Progenitor cell of endocrine pancreas (in vitro differentiated cells): ENCODE measurements at places on chromosomes 11 and 22.
A peak's percentile ranks its signal among the peaks of the same experiment; 100 is the strongest.

GRCh38 chr22:19873960-19874306 is 19.3 kb upstream of the GNB1L start:
- no peaks in the 10 kb centered on the region for H3K27me3 ChIP-seq
- H3K27ac ChIP-seq: no peak overlapping the region
- H3K4me1 ChIP-seq: no peaks in the 10 kb centered on the region
- H3K4me3 ChIP-seq: no peak overlapping the region

DNA sequence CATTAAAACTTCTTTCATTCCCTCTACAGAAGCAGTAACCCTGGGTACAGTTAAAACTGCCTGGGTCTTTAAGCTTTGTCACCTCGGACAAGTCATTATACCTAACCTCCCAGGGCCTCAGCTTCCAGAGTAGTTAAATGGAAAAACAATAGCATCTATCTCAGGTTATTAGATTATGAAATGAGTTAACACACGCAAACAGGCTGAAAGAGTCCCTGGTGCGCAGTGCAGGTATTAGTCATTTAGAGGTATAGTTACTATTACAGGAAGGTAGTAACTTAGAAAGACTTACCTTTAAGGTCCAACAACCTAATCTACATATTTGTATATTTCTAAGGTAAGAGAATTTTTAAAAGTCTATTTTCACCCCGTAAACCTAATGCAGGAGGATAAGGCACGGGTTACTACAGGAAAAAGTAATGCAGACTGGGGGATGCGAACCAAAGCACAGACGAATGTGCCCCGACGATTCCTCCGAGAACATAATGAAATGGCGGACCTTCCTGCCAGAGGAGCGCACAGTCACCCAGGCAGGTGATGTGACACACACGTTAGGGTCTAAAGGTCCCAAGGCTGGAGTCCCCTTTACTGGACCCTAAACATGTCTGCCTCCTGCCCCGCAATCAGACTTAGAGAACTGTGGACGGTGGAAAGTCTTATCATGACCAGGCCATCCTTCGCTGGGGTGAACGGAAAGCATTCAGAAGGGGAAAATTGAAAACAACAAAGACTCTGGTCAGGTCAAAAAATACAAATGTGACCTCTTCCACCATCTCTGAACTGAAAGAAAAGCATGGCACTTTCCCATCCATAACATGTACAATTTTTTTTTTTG is 1.3 kb downstream of the NAP1L4 start:
- DNase-seq: no peak
- no peaks in the 10 kb centered on the region for H3K27me3 ChIP-seq
- H3K27ac ChIP-seq: peak overlapping the region; percentile 99
- peaks cover 6% of the 10 kb centered on the region for H3K36me3 ChIP-seq
- peak overlapping the region; percentile 98 for H3K4me3 ChIP-seq

DNA sequence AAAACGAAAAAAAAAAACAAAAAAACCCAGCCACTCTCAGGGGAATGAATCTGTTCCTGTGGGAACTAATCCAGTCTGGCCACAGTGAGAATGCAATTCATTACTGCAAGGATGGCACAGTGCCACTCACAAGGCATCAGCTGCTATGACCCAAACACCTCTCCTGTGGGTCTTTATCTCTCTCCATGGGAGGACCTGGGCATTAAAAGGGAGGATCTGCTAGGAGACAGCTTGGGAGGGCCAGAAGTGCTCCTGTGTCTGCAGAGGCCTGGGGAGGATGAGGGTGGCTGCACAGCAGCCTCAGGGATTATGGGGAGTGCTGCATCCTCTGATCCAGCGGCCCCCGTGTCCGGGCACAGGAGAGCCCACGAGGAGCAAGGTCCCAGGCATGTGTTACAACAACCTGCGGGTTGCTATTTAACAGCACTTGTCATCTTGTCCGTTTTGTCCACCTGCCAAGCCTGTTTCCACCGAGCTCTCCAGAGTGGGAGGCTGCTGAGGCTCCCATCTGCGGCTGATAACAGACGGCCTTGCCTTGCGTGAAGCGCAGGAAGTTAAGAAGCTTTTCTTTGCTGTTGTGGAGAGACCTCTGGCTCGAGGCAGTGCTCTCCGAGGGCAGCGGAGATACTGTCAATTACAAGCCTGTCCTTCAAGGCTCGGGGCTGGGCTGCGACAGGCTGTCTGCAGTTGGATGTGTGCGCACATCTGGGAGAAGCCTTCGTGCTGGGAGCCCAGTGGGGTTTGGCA is 97.7 kb downstream of the NXPE2 start:
- peaks cover 2% of the 10 kb centered on the region for H3K4me1 ChIP-seq
- peaks cover 63% of the 10 kb centered on the region for H3K27me3 ChIP-seq
- DNase-seq: no peak

GRCh38 chr11:2662024-2662312 is 37.8 kb downstream of the KCNQ1OT1 start:
- DNase-seq: no peak
- H3K4me3 ChIP-seq: no peak overlapping the region
- no peaks in the 10 kb centered on the region for H3K27me3 ChIP-seq

GRCh38 chr11:27281740-27282590 is 81.0 kb downstream of the CCDC34 start:
- peaks cover 2% of the 10 kb centered on the region for H3K4me1 ChIP-seq
- DNase-seq: no peak
- no peaks in the 10 kb centered on the region for H3K27me3 ChIP-seq
- H3K27ac ChIP-seq: peak overlapping the region; percentile 22
- no peaks in the 10 kb centered on the region for H3K36me3 ChIP-seq
- no peak overlapping the region for H3K4me3 ChIP-seq

DNA sequence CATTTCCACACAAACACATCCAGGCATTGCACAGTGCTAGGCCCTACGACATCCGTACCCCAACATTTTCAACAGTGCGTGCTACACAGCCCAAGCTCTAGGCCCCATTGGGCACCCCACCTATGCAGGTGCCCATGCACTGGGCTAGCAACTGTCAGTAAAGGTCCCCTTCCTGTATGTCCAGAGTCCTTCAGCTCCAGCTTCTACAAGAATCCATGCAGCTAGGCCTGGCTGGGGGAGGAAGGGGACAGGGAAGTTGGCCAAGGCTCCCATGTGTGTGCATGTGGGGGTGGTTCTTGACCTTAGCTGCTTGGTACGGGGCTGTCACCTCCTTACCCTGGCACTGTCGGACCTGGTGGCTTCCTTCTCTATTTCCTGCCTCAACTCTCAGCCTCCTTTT is 1.3 kb downstream of the B3GAT1 start:
- H3K27me3 ChIP-seq: peaks cover 69% of the 10 kb centered on the region
- H3K4me1 ChIP-seq: no peaks in the 10 kb centered on the region
- no peak overlapping the region for H3K27ac ChIP-seq
- no peaks in the 10 kb centered on the region for H3K36me3 ChIP-seq

DNA sequence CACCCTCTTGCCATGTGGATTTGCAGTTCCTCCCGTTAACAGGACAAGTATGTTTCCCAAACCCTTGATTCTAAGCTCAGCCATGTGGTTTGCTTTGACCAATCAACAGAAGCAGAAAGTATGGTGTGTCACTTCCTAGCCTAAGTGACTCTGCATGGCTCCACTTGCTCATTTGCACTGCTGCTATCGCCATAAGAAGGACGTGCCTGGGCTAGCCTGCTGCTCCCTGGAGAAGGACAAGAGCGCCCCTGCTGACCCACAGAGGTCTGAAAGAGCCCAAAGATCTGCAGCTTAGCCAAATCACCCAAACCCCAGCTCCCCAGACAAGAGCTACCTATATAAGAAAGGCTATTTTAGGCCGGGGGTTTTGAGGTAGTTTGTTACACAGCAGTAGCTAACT is 18.0 kb downstream of the TBRG1 start:
- peaks cover 11% of the 10 kb centered on the region for H3K36me3 ChIP-seq
- no peak overlapping the region for H3K4me3 ChIP-seq
- H3K27ac ChIP-seq: no peak overlapping the region
- H3K27me3 ChIP-seq: no peaks in the 10 kb centered on the region

- peak; percentile 23 for DNase-seq
- peaks cover 26% of the 10 kb centered on the region for H3K27me3 ChIP-seq
- H3K27ac ChIP-seq: peak overlapping the region; percentile 91
- H3K4me1 ChIP-seq: peaks cover 22% of the 10 kb centered on the region
- no peak overlapping the region for H3K4me3 ChIP-seq
- no peaks in the 10 kb centered on the region for H3K36me3 ChIP-seq
Observed at GRCh38 chr22:43293655-43294392, 49.3 kb downstream of the SCUBE1 start.

- H3K4me1 ChIP-seq: peaks cover 22% of the 10 kb centered on the region
- peak overlapping the region; percentile 83 for H3K4me3 ChIP-seq
- H3K36me3 ChIP-seq: peaks cover 6% of the 10 kb centered on the region
- peak; percentile 20 for DNase-seq
Observed at GRCh38 chr22:45504373-45505341, 2.0 kb downstream of the FBLN1 start.

DNA sequence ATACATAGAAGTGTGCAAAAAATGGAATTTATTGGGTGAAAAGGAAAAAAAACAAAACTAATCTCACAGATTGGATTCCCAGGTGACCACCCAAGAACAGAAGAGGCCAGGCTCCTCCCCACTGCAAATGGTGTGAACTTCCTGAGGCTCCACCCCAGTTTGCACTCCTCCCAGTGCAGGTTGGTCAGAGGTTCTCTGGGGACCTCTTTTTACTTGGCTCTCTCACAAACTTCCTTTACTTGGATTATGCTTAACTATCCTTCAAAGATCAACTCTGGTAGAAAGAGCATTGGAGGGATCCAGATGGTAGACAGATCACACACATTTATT is 138.9 kb upstream of the CCDC90B start:
- no peak for DNase-seq
- H3K4me3 ChIP-seq: no peak overlapping the region
- no peaks in the 10 kb centered on the region for H3K4me1 ChIP-seq

DNA sequence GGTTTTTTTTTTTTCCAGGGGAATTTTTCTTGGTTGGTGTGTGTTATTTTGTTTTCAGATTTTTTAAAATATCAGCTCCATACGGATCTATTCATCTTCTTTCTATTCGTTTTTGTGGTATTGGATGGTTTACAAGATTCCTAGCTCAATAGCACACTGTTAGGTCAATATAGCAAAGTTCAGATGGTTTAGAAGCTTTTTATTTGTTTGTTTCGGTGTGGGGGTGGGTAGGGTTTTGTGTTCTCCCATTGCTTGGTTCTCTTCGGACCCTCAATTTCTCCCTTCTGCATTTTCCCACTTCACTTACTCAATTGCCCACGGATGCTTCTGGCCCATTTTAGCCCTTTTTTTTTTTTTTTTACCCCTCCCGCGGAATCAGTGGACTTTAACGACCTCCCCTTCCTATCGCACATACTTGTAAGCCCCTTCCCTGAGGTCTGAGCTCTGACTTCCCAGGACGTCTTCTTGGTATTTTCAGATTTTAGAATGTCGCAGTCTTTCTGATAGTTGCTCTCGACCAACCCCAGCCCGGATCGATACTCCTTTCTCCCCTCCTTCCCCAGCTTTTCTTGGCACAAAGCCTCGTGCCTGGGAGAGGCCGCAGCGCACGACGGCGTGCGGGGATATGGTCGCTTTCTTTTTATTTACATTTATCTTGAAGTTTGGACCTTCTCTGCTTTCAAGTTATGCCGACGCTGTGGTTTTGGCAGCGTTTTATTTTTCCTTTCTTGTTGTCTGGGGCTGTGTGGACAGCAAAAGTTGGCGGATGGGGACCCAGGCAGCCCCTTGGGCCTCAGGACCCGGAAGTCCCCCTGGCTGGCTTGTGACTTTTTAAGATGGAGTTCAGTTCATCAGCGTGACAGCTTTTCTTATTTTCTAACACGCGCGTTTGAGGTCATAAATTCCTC is 4.4 kb upstream of the SPDYC start:
- no peak for DNase-seq
- no peaks in the 10 kb centered on the region for H3K36me3 ChIP-seq
- H3K27ac ChIP-seq: no peak overlapping the region
- H3K4me3 ChIP-seq: no peak overlapping the region
- no peaks in the 10 kb centered on the region for H3K4me1 ChIP-seq

DNA sequence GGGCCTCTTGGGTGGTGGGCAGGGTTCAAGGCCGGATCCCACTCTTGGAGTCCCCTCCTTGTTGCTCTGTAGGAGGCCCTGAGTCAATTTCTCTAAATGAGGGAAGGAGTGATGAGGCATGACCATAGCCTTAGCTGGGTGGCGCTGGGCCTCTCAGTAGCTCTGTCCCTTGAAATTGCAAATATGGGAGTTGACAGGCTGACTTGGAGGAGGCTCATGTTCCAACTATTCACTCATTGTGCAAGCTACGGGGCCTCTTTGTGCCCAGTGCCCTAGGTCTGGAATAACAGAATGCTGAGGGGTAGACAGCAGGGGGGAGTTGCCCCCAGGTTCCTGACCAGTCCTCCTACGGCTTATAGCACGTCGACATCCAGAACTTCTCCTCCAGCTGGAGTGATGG is 8.0 kb downstream of the SELENOM start:
- no peak for DNase-seq
- H3K4me3 ChIP-seq: no peak overlapping the region
- H3K4me1 ChIP-seq: no peaks in the 10 kb centered on the region
- H3K36me3 ChIP-seq: peaks cover 14% of the 10 kb centered on the region

DNA sequence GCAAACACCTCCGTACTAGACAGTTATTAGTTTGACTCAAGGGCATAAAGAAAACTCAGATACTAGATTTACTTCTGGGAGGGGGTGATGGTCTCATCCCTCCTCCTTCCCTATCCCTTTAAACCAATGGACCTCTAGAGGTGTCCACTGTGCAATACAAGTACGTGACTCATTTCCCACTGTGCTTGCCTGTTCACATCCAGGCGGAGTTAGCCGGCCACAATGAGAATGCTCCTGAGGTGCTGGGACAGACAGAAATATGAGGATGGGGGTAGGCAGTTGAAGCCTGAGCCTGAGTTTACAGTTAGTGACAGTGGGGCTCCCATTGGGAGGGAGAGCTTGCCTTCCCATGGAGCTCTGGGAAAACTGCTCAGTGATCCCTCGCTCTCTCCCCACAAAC is 8.4 kb upstream of the PMM1 start:
- H3K27me3 ChIP-seq: no peaks in the 10 kb centered on the region
- no peak for DNase-seq

GRCh38 chr22:36891646-36892045 is 21.8 kb upstream of the CSF2RB start:
- H3K4me1 ChIP-seq: no peaks in the 10 kb centered on the region
- peaks cover 21% of the 10 kb centered on the region for H3K27me3 ChIP-seq
- no peak overlapping the region for H3K27ac ChIP-seq
- no peaks in the 10 kb centered on the region for H3K36me3 ChIP-seq
- no peak for DNase-seq

- no peak overlapping the region for H3K4me3 ChIP-seq
- DNase-seq: no peak
- peaks cover 7% of the 10 kb centered on the region for H3K4me1 ChIP-seq
- H3K27me3 ChIP-seq: no peaks in the 10 kb centered on the region
- no peak overlapping the region for H3K27ac ChIP-seq
Observed at GRCh38 chr11:27087432-27087831, 46.8 kb downstream of the BBOX1 start.

GRCh38 chr22:45273452-45274075 is 11.2 kb upstream of the UPK3A start:
- H3K4me1 ChIP-seq: peaks cover 9% of the 10 kb centered on the region
- no peak overlapping the region for H3K4me3 ChIP-seq

GRCh38 chr22:19105867-19106802 is 16.1 kb downstream of the DGCR2 start:
- no peak for DNase-seq
- no peak overlapping the region for H3K27ac ChIP-seq
- H3K4me1 ChIP-seq: peaks cover 9% of the 10 kb centered on the region
